ENCODE measurements at places on chromosomes 6 and 20.

- no peak for DNase-seq
These were observed 497.7 kb upstream of the MARCKS start for GRCh38 chr6:113359155-113360140.

DNA sequence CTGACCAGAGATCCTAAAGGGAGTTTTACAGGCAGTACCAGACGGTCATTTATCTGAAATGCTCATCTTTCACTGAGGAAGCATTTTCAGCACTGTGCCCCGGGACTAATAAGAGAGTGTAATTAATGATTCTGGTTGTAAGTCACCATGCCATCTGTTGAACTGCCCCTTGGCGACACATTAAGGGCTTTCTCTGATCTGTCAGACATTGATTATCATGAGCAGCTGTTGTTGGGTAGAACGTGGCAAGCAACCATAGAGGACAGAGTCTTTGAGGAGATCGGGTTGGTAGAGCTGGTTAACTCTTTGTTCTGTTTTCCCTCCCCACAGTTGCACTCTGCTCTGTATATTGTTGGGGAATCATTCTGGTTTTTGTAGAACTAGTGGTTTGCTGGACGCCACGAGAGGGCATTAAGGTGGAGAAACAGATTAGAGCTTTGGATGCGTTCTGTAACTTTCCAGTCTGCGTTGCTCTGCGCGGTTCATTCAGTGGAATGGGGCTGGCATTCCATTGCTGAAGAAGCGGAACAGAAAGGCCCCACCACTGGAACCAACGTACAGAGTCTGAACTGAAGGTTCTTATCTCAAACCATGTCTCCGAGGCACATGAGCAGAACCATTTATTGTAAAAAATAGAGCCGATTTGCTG is 34.3 kb downstream of the RPRD1B start:
- no peak for DNase-seq

DNA sequence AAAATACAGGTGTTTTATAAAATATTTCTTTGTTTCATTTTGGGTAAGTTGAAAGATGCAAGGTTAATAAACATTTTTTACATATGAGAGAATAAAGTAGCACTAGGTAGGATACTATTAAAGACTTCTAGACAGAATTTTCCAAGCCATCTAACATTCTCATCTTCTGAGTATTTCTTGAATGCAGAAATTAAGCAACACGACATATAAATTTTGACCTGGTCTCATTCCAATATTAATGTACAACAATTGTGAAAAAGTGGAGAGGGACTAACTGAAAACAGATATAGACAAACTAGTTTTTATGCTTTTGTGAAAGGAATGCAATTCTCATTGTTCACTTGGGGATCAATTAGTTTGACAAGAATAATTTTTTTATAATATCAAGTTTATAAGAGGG is 11.5 kb upstream of the FOXO3 start:
- no peak for DNase-seq

DNA sequence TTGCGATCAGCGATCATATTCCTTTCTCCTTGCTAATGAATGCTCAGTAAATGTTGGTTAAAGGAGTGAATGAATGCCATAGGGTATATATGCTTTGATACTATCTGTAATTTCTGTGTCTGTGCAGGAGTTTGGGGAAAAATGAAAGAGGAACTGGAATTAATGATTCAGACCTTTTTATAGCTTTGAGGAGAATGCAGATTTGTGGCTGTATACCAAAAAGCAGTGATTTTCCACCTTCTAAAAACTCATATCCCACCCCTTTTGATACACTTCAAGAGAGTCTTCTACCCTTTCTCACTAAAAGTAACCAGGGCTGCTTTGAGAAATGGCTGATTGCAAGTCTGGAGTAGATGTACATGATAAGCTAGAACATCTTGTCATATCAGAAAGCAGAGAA is 26.6 kb upstream of the SUMO4 start:
- DNase-seq: no peak

- DNase-seq: no peak
These were observed 140.2 kb upstream of the PHACTR1 start for GRCh38 chr6:12576389-12576788.

DNA sequence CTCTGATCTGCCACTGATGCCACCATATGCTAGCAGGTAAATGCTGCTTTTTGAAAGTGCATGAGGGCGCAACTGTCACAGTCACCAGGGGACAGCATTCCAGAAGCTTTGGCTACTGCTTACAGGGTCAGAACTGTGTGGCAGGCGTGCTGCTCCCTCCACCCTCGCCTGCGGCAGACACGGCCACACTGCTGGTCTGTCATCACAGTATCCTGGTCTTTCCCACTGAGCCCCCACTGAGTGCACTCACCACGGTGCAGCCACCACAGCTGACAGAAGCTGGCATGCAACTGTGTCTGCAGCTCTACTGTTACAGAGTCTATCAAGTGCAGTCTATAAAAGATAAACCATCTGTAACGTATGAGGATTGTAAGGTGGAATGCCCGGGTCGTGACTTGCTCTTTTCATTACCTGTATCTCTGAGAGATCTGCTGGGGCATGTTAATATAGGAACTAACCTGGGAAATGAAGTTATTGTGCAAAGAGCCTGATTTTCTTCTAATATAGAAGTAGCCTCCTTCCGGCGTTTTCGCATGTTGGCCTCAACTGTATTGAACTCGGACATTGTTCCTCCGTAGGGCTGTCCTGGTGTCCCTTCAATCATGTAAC is 24.5 kb downstream of the GCLC start:
- DNase-seq: no peak

DNA sequence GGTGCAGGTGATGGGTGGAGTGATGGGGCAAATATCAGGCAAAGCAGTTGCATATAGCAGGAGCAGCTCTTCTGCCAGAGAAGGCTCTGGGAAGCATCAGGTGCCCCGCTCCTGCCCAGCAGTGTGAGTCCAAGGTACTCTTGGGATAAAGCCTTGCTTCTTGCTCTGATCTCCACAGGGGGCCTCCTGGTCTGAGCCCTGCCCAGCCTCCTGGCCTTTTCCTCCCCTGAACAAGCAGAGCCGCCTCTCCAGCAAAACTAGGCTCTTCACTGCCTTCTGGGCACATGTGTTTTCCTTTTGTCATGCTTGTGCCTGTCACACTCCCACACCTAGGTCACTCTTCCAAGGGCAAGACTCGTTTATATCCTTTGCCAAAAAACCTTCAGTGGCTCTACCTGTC is 34.3 kb downstream of the SIRPA start:
- DNase-seq: no peak

GRCh38 chr6:29628419-29629281 is 4.3 kb downstream of the GABBR1 start:
- peak; percentile 35 for DNase-seq

- DNase-seq: no peak
These were observed 126.7 kb upstream of the NEDD9 start for GRCh38 chr6:11358904-11359830.

DNA sequence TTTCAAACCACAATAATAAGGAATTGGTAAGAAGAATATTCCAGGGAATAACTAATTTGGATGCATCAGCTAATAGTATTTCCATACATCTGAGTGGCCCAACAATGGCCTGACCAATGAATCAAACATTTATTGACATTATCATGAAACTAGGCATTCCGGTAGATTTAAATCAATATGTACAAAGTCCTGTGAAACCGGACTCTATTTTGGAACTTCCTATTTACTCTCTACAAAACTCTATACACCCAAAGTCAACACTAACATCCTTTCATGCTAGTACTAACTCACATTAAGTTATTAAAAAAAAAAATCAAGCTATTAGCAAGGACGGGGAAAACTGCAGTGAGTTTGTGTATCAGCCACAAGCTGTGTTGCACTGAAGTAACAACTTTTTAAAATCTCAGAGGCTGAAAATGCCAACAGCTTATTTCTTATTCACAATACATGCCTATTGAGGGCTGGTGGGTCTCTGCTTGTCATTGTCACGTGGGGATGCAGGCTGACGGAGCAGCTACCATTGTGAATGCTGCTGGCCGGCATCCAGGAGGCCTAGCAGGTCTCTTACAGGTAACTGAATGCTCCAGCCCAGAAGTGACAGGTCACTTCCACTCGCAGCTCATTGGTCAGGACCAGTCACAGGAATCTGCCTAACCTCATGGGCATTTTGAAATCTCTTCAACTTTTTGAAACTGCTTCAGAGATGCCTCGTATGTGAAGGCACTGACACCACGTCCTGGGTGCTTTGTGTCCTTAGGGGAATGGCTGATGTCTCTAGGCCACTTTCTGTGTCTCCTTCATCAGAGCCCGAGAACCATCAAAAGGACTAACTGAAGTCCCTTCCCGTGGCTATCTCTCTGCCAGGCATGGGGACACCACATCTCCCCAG is 76.3 kb downstream of the SLC22A23 start:
- DNase-seq: no peak

- no peak for DNase-seq
These were observed 8.9 kb upstream of the UBE2V1 start for GRCh38 chr20:50121858-50122271.

DNA sequence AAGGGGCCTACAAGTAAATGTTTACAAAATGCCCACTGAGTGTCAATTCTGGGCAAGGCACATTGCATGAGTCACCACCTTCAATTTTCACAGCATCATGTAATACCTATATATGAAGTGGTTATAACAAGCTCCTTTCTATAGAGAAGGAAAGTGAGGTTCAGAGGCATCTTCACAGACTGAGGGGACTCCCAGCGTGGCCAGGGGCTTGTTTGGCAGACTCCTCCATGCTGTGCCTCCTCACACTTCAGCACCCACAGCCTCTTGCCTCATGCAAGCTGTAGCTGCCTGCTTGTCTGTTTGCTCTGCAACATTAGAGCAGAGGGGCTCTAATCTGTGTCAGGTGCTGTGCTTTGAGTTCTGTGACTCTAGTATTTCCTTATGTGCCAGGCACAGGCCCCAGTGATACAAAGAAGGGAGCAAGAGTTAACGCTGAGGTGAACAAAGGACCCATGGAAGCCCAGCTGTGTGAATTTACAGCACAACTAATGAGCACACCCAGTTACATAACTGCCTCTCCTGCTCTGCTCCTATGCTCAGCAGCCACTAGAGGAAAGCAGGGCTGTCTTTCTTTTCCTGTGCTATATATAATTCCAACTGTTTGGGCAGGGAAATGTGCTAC is 72.3 kb downstream of the ZHX3 start:
- DNase-seq: no peak

DNA sequence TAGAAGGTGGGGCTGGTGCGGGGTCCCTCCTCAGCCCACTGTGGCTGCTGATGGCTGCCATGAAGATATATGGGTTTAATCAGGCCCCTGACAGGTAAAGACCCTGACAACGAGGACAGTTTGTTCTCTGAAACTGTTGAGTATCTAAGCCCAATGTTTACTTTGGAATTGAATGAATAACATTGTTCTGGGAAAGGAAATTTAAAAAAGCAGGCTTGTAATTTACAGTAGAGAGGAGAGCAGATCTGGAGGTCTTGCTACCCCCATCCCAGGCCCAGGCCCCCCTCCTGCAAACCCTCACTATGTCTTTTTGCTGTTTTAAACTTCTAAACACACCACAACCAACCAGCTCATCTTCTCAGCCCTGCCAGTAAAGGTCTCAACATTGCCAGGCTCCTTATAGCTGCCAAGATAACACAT is 171.3 kb downstream of the CDC5L start:
- no peak for DNase-seq

- DNase-seq: no peak
These were observed 207.1 kb downstream of the NFATC2 start for GRCh38 chr20:51335329-51335841.

GRCh38 chr6:125236536-125237327 is 65.0 kb downstream of the HDDC2 start:
- DNase-seq: no peak

GRCh38 chr20:237489-237888 is 10.4 kb downstream of the DEFB129 start:
- no peak for DNase-seq

DNA sequence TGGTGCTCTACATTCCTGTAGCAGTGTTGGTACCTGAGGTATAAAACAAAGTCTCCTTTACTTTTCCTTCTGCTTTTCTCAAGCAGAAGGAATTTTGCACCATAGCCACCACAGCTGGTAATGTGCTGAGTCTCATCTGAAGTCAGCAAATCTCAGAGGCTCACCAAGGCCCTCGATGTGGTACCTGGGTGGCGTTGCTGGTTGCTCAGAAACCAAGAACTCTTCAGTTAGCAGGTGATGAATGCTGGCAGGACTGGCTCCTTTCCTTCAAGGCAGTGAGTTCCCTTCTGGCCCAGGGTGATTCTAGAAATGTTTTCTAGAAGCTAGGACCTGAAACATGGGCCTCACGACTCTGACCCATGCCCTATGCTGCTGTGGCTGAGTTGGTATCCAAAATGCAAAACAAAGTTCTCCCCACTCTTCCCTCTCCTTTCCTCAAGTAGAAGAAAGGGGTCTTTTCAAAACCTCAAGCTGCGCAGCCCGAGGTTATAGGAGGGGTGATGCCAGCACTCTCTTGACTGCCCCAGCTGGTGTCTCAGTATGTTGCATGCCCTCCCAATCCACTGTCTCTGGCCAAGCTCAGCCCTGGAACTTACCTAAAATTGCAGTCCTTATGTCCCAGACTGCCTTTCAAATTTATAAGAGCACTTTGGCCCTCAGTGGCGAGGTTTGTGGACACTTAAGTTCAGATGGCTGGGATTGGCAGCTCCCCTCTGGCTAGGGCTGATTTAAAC is 592.3 kb downstream of the FRK start:
- DNase-seq: no peak

GRCh38 chr20:63044204-63044600 is 37.4 kb upstream of the BHLHE23 start:
- no peak for DNase-seq

- no peak for DNase-seq
These were observed 197.5 kb downstream of the BCKDHB start for GRCh38 chr6:80304014-80304413.

DNA sequence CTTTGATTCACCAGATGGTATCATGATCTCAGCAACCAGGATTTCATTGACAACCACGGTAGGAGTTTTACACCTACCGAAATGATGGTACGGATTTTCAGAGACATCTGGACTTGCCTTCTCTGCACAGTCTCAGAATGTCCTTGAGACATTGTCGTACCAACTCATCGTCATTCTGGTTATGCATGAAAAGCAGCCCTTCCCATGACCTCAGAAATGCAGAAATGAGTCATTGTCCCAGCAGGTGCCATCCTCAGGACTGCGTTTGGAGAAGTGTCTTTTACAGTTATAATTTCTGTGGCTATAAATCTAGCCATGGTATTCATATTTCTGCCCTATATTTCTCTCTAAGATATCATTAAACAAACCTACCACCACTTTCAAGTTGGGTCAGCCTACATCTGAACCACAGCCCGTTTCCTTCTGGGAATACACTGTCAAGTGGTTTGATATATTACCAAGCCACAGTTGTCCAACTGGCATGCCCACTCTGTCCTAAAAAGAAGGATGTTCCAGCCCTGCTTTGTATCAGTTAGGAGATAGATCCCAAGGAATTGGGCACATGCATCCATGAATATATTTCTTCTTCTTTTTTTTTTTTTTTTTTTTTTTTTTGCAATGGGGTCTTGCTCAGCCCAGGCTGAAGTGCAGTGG is 7.5 kb upstream of the BFSP1 start:
- no peak for DNase-seq

All from activated T-helper 1 cell treated with Interleukin-2 at 50 U/mL for 16 hours (primary cell).